ENCODE measurements at places on chromosomes 2 and 18.

- DNase-seq, result no peak
Observed at GRCh38 chr2:197161774-197162173, 148.8 kb downstream of the ANKRD44 start.

GRCh38 chr2:152552888-152553287, 164.4 kb downstream of the PRPF40A start:
- DNase-seq, result no peak

- no peak for DNase-seq
Observed at GRCh38 chr2:95347681-95348608, 50.8 kb downstream of the KCNIP3 start.

DNA sequence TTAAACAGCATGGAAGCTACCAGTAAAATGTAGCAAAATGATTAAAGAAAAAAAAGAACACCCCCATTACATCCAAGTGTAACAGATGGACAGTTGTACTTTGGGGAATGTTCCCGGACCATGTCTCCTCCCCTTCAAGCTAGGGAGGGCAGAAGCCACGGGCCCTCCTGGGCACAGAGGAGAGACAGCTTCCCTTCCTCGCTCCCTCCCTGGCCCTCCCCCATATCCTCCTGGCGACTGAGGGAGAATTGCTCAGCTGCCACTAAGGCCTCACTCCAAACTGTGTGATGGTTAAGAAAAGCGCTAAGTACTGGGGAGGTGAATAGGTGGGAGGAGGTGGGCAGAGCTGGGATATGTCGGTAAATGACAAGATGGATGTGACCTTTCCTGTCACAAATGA, 358.0 kb downstream of the HRH4 start:
- DNase-seq, result no peak

GRCh38 chr18:41484069-41484468, 471.0 kb upstream of the PIK3C3 start:
- no peak for DNase-seq

GRCh38 chr2:188897096-188897495, 77.1 kb upstream of the COL3A1 start:
- DNase-seq, result no peak

- no peak for DNase-seq
Observed at GRCh38 chr2:70785137-70785911, 5.1 kb downstream of the FIGLA start.

DNA sequence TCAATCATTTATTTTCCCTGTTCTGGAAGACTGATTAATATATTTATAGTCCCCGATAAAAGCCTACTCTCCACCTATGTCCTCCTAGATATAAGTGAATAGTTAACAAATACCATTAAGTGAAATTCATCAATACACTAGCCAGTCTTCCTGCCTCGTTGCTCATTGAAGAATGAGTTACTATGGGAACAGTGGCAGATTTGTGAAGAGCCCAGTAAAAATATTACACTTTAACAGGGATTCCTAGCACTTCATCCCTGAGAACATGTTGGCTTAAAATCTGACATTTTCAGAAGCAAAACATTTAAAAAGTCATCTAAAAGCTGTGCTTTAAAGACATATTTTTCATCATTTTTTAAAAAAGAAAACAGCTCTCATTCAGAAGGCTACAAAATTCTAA, 848.7 kb upstream of the NXPH2 start:
- DNase-seq, result no peak

All from C1 segment of cervical spinal cord (tissue), 14 donors.